ENCODE measurements at places on chromosomes 5 and 9. TPM values are rescaled to one million over a fixed set of nuclear protein-coding genes. Genes with fewer than 3 reads are reported as not detected.

The CEL gene
- polyA plus RNA-seq: 268 TPM

DNA sequence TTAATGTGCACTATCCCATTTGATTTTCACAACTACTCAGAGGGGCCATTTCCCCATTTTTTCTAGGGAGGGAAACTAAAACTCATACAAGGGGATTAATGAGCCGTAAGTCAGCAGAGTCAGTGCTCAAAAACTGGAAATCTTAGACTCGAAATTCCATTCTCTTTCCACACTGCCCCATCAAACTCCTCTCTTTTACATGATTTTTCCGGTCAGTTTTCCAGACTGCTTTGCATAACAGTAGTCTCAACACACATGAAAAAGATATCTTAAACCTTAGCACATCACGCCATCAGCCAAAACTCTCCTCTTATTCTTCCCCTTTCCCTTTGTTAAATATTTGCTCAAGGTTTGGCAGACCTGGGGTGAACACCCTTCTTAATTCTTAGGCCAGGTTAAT, 332.0 kb downstream of the RFX3 start:
- no peak overlapping the region for H3K27ac ChIP-seq
- H3K36me3 ChIP-seq: no peaks in the 10 kb centered on the region
- peaks cover 3% of the 10 kb centered on the region for H3K27me3 ChIP-seq
- no peaks in the 10 kb centered on the region for H3K4me1 ChIP-seq
- H3K4me3 ChIP-seq: no peak overlapping the region
- no peak for DNase-seq

The ANKRD18B gene
- polyA plus RNA-seq: 0.22 TPM

DNA sequence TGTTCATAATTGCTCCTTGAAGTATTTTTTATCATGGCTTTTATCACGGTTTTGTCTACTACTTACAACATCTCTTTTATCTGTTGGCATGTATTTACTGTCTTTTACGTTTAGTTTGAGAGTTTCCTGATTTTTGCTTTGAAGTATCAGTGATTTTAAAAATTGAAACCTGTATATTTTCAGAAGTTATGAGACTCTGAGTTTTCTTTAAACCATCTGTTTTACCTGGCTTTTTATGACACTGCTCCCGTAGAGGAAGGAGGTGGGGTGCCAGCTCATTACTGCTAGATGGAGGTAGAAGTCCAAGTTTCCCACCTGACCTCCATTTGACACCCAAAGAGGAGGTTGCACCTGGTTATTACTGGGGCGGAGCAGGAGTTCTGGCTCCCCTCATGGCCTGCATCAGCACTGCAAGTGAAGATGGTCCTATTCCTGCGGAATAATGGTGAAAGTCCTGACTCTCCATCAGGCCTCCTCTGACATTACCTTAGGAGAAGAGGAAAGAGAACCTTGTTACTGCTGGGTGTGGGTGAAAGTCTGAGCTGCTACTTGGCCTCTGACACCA, 10.0 kb upstream of the ZNF131 start:
- peaks cover 10% of the 10 kb centered on the region for H3K4me1 ChIP-seq
- no peaks in the 10 kb centered on the region for H3K36me3 ChIP-seq
- peak; percentile 90 for DNase-seq
- H3K4me3 ChIP-seq: no peak overlapping the region
- no peaks in the 10 kb centered on the region for H3K27me3 ChIP-seq

The FOXD4L4 gene
- polyA plus RNA-seq: 0.03 TPM

DNA sequence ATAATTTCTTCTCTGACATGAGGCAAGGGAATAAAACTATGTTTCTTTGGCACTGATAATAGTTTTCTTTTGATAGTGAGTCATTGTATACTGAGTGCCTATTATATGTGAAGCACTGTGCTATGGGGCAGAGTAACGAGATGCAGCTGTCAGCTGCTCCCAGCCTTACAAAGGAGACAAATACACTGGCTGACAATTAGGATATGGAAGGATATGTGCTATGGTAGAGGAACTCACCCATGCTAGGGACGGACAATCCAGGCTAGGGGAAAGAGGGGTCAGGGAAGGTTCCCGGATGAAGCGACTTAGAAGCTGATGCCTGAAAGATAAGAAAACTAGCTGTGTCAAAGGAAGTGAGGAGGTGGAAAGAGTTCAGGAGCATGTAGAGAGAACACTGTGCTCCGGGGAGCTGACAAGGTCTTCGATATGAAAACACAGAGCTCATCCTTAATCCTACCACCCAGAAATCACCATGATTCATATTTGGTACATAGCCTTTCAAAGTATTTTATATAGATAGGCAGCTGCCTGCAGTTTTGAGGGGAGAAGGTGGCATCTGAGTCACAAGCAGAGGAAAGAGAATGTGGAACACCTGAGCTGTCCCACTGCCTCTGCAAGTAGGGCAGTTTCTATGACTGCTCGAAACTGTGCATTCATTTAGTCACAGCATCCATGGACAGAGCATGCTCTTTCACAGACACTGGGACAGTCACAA, 12.1 kb downstream of the BSPRY start:
- no peak overlapping the region for H3K4me3 ChIP-seq
- no peaks in the 10 kb centered on the region for H3K27me3 ChIP-seq
- no peaks in the 10 kb centered on the region for H3K36me3 ChIP-seq
- no peak overlapping the region for H3K27ac ChIP-seq
- DNase-seq: no peak

The GABRP gene
- 0.13 TPM for polyA plus RNA-seq

DNA sequence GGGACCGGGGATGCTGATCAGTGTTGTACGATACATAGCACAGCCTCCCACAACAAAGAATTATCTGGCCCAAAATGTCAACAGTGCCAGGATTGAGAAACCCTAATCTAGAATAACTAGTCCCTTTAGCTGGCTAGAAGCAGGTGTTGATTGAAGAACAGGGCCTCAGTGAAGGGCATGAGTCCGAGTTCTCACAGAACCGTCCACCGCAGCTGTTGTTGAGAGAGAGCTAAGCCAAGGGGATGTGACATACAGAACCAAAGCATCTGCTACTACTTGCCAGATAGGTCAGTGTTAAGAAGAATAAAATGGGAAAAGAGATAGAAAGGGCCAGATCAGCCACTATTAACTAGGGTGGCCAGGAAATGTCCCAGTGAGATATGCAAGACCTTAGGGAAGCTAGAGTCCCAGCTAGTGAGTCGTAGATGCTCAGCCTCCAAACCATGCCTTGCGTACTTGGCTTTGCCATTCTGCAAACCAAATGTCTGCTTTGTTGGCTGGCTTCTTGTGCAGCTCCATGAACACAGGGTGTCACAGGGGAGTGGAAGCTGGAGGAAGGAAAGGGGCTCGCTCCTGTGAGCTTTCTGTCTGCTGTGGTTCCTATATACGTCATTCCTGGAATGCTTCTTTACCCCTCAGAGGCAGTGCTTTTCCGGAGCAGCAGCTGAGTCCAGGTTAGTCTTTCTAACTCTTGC, 68.9 kb downstream of the FBXO38 start:
- H3K27ac ChIP-seq: no peak overlapping the region
- H3K4me3 ChIP-seq: no peak overlapping the region
- no peak for DNase-seq
- H3K27me3 ChIP-seq: no peaks in the 10 kb centered on the region

DNA sequence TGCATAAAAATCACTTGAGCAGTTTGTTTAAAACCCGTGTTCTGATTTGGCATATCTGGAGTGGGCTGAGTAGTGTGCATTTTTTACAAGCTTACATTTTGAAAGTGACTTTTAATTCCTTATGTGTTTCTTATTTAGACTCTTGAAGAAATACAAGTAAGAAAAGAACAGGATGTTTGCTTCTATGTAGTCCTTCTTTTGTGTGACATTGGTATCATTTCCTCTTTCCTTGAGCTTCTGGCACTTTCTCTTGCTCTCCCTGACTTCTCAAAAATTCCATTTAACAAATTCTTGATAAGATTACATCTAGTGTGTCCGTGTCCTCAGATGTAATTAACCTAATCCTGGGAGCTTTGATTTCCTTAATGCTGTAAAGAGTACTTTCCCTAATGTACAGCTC, 12.5 kb downstream of the GARNL3 start:
- H3K27me3 ChIP-seq: no peaks in the 10 kb centered on the region
- H3K4me3 ChIP-seq: no peak overlapping the region
- H3K4me1 ChIP-seq: no peaks in the 10 kb centered on the region
- no peak overlapping the region for H3K27ac ChIP-seq
- peaks cover 2% of the 10 kb centered on the region for H3K36me3 ChIP-seq

GRCh38 chr9:114382699-114383520, 4.9 kb downstream of the AKNA start:
- H3K4me3 ChIP-seq: no peak overlapping the region
- H3K4me1 ChIP-seq: peaks cover 21% of the 10 kb centered on the region
- H3K27ac ChIP-seq: peak overlapping the region; percentile 34
- H3K27me3 ChIP-seq: no peaks in the 10 kb centered on the region
- peaks cover 27% of the 10 kb centered on the region for H3K36me3 ChIP-seq

DNA sequence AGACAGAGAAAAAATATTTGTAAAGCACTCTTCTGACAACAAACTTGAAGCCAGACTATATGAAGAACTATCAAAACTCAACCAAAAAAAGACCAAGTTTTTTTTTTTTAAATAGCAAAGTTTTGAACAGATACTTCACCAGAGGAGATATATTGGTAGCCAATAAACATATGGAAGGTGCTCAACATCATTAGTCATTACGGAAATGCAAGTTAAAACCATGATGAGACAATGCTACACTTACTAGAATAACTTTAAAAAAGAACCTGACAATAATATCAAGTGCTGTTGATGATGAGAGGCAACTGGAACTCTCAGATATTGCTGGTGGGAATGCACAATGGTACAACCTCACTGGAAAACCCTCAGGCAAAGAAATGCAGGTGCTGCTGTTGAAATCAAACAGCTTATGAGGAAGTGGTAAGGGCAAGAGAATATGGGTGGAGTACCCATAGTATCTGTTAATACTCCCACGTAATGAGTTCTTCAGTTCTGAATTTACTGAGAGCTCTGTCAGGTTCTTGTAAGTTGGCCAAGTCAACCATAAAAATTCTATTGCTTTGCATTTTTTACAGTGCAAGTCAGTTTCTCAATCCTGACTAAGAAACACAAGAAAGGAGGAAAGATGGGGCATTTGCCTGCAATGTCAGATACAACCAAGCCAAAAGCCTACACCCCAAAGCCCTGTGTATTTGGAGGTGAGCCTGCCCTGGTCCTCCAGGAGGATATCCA, 87.3 kb upstream of the GNAQ start:
- no peak for DNase-seq
- H3K4me1 ChIP-seq: no peaks in the 10 kb centered on the region

The CNTNAP3 gene
- 3.4 TPM for polyA plus RNA-seq

DNA sequence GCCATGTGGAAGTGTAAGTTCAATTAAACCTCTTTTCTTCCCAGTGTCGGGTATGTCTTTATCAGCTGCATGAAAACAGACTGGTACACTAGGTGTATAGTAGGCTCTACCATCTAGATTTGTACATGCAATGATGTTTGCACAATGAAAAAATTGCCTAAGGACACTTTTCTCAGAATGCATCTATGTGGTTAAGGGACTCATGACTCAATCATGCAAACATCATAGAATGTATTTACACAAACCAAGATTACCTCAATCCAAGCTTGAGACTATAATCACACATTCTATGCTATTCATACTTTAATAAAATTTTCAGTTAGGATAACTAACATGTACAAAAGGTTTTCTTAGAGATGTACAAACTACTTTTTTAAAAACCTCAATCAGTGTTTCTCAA, 1164.5 kb downstream of the CDH12 start:
- H3K4me3 ChIP-seq: no peak overlapping the region
- H3K4me1 ChIP-seq: no peaks in the 10 kb centered on the region
- H3K27ac ChIP-seq: no peak overlapping the region
- peaks cover 2% of the 10 kb centered on the region for H3K27me3 ChIP-seq
- no peak for DNase-seq
